ENCODE measurements at places on chromosomes 3 and 15.

GRCh38 chr3:105823149-105823867 is 45.5 kb downstream of the CBLB start:
- DNase-seq: no peak

DNA sequence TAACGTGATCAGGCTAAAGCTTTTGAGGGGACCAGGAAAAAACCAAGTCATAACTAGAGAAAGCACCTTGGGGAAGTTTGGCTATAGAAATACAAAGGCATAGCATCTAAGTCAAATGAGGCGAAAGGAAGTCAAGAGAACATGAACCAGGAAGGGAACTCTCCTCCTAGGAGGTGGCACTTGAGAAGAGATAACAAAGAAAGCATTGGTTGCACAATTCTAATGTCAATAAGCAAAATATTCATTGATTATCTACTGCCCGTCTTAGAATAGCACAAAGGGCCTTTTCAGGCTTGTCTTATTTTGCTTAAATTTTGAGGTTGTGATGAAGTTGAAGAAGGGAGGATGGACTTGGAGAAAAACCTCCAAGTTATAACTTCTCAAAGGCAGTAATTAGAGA is 73.4 kb downstream of the ALCAM start:
- DNase-seq: no peak

DNA sequence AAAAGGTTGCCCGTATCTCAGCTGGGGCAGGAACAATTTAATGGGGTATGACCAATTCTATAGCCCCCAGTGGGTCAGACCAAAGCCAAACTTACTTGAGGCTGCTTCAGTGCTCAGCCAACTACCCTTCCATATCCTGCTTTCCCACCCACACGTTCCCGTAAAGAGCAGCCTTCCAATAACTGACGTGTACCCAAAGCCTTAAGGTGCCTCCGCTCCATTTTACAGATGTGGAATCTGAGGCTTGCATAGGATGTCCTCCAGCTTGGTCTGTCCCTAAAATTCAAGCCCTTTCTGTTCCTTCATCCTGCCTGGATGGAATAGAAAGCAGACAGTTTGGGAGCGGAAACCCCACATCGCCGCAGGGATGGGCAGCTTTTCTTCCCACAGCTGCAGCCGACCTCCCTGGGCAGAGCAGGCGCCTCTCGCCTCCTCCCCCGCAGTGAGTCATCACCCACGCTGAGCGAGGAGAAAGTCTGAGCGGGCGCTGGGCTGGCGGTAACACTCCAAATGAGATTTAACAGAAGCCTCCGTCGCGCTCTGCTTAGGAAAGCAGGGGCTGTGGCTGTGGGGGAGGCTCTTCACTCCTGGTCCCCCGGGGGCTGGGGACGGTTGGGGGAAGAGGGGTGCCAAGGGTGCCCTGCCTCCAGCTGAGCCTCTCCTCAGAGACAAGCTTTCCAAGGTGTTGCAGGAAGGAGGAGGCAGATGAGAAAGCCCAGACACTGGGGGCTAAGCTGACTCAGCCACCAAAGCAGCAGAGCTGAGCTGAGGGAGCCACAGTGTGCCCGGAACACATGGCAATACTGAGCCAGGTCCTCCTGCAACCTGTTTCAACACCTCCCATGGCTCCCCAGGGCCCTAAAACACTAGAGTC is 57.8 kb upstream of the HRH1 start:
- peak; percentile 67 for DNase-seq

GRCh38 chr3:100097919-100098783 is 16.1 kb downstream of the FILIP1L start:
- no peak for DNase-seq

DNA sequence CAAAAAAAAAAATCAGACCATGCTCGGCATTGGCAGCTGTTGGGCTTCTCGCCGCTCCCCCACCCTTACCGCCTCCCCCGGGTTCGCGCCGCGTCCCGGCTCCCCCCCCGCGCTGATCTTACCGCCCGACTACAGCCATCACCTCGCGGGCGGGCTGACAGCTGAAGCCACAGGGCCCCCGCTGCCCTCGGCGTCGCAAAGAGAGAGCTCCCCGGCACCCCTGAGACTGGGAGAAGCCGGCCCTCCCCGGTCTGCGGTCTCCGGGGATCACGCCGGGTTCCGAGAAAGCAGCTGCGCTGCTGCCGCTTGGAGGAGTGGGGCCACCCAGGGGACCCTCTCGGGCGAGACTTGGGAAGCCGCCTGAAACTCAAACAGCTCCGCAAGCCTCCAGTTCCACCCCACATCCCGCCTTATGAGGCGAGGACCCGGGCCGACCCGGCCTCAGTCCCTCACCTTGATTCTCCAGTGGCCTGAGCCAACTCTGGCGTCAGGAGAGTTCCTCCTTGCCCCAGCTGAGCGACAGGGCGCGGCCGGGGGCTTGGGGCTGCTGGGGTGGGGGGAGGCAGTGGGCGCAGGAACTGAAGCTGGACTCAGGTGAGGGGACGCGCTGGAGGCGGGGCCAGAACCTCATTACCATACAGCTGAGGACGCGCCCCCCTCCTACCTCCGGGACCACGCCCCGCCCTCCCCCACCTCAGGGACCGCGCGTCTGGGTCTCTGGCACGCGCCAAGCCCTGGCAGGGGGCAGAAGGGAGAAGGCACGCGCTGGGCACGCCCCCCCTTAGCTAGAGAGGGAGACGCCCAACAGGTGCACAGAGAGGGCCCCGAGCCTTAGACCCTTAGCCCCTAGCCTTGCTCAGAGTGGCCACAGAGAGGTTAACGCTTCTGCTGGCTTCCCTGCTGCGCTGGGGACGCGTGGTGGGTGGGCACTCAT is 1.0 kb upstream of the DLL4 start:
- peak; percentile 63 for DNase-seq

- no peak for DNase-seq
Observed at GRCh38 chr15:66136948-66137347, 116.6 kb downstream of the MEGF11 start.

DNA sequence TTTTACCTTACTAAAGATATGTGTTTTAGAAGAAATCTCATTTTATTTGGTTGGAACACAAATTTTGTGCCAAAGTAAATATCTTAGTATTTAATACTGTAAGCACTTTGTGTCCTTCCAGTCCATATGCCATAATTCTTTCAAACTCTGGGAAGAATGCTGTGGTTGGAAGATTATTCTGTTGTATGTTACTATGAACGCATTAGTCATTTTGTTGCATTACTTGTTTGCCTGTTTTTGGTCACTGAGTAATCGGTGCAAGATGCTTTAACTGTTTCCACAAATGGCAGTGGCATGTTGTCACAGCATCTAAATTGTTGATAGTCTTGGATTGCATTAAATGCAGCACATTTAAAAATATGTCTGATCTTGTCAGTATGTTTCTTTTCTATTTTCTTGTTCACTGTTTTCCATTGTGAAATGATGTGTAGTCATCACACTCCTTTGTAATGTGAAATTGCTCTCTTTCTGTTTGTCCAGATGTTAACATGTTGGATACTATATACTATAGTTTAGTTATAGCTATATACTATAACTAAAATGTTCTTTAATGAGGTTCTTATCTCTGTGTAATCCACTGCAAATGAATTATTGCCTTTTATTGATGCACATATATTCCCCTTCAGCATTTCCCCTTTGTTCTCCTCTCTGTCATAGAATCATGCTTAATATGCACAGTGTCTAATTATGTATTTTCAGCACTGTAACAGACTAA is 89.9 kb upstream of the FLNB start:
- no peak for DNase-seq

GRCh38 chr3:79178471-79179180 is 589.2 kb downstream of the ROBO1 start:
- peak; percentile 41 for DNase-seq

DNA sequence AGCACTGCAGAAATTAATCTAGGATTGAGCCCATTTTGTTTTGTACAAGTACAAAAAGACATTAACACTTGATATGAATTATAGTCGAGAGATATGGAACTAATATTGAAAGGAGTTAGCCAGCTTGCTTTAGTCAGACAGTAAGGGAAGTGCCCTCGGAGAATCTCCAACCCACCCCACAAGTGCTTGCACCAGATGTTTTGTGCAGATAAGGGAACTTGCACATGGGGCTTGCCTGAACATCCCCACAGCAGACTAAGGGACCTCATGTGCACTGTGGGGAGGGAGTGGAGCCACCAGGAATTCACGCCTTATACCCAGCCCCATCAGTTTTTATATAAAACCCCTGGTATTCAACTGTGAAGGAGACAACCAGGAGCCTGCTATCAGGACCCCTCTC is 122.3 kb downstream of the EFHB start:
- no peak for DNase-seq

GRCh38 chr3:122003606-122004005 is 18.4 kb downstream of the ILDR1 start:
- no peak for DNase-seq

GRCh38 chr15:74458473-74458872 is 2.5 kb downstream of the UBL7 start:
- DNase-seq: no peak

DNA sequence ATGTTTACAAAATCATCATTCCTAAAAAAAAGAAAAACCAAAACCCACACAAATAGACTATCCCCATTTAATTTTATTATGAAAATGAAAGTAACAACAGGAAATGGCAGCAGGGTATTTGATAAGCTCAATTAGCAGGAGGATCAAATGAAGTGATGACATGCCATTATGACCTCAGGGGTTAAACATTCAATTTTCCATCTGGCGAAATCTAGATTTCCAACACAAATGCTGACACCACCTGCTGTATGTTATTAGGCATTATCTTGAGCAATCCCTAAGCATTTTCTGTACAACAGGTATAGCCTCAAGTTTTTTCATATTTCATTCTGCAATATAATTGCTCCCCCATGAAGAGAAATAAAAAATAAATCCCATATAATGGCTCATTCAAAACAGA is 57.1 kb downstream of the SHQ1 start:
- DNase-seq: no peak

- peak; percentile 88 for DNase-seq
Observed at GRCh38 chr3:108486941-108487340, 23.5 kb downstream of the MYH15 start.

GRCh38 chr3:61578667-61579367 is 17.4 kb downstream of the PTPRG start:
- DNase-seq: no peak

DNA sequence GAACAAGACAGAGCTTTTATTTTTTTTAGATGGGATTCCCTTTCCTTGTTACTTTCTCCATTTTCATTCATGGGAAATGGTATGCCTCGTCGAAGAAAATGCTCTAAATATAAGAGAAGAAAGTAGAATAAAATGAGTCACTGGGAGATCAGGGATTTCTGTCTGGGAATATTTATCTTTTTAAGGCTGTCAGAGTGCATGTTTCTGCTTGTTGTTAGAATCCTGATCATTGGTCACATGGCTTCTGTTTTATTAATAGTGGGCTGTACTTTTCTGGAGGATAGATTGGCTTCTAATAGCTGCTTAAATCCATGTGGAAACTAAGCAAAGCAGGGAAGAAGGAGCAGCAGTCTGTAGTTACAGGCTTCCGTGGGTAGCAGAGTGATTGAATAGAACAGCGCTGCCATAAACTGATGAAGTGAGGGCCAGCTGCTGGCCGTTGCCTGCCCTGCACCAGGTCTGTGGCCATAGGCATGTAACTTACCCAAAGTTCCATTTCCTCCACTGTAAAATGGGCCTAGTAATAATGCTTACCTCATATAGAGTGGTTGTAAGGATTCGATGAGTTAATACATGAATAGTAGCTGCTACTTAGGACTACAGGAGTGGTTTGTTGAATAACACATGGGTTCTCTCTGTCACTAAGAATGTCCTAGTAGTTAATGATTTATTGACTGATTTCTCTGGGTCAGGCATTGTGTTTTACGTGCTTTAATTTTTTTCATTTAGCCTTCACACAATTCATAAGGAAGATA is 289.9 kb downstream of the SATB1 start:
- no peak for DNase-seq

DNA sequence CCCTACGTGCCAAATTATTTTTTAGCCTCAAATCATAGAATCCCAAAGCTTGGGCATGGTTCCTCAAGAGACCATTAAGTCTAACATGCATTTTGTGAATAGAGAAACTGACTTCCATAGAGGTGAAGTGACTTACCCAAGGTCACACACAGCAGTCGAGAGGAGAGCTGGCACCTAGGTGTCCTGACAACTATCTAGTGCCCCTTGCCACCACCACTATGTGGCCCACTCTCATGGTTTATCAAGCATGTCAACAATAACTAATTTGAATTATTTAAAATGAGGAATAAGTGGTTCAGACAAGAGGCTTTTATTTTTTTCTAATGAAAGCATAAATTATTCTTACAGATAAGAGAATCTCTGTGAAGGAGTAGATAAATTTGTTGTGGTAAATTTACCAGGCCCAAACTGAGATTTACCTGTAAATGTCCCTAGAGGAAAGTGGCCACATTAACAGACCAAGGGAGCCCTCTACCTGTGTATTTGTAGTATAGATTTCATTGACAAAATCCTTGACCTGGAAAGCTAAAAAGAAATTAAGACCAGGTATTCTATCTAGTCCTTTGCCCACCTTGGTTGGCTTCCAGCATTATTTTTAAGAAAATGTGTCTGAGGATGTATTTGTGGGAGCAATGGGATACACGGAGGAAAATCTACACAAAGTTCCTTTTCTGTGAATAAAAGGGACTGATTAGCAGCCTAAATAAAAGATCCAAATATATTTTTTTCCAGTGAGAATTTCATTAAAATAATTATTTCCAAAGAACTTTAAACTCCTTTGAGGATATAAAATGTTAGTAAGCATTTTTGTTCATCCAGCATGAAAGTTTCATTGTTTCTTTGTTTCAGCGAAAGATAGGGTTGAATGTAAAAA is 49.1 kb downstream of the IQCH start:
- DNase-seq: no peak

DNA sequence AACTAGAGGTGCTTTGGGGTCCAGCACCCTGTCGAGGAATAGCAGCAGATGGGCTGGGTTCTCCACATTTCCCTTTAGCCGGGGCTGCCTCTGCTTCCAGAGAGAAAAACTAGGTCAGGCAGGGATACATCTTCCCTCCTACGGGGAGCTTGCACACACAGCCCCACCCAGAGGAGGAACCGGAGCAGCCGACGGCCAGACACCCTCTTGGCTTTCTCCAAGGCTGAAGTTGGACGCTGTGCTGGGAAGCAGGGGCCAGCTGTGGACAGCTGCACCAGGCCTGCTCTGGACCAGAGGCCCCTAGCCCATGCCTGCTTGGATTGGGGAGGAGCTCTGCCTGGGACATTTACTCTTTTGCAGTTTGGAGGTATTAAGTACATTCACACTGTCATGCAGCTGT is 44.7 kb upstream of the NR2C2 start:
- peak; percentile 29 for DNase-seq

- no peak for DNase-seq
Observed at GRCh38 chr15:31245135-31245689, 81.4 kb upstream of the KLF13 start.

GRCh38 chr15:55108858-55109518 is 87.8 kb downstream of the RSL24D1 start:
- peak; percentile 87 for DNase-seq

DNA sequence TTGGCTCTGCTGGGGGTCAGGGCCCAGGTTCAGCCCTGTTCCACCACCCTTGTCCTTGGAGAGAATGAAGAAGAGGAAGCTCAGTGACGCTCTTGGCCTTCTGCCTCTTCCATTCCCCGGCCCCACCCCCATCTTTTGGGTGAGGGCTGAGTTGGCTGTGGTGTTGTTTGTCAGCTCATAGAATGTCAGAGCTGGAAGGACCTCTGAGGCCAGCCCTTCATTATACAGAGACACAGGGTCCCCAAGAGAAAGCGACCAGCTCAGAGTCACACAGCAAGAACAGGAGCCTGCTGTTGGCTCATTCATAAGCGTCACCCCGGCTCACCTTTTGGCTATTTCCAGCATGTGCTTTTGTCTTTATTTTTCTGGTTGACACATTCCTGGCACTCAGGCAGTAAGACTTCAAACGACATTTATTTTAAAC is 68.2 kb downstream of the AAGAB start:
- no peak for DNase-seq

- no peak for DNase-seq
Observed at GRCh38 chr15:95141486-95141885, 910.1 kb downstream of the MCTP2 start.

All from eye (tissue), 1 donor.